ENCODE measurements at places on chromosomes 1 and 21. TPM values are rescaled to one million over a fixed set of nuclear protein-coding genes. Genes with fewer than 3 reads are reported as not detected.

The CFAP107 gene
- total RNA-seq, result not detected

The RPE65 gene
- total RNA-seq, result not detected

The BSND gene
- not detected for total RNA-seq

The RHD gene
- total RNA-seq, result not detected

The TFF2 gene
- not detected for total RNA-seq

The FCMR gene
- under 0.01 TPM for total RNA-seq

The DPT gene
- not detected for total RNA-seq
